ENCODE measurements at places on chromosomes 6 and 20.

DNA sequence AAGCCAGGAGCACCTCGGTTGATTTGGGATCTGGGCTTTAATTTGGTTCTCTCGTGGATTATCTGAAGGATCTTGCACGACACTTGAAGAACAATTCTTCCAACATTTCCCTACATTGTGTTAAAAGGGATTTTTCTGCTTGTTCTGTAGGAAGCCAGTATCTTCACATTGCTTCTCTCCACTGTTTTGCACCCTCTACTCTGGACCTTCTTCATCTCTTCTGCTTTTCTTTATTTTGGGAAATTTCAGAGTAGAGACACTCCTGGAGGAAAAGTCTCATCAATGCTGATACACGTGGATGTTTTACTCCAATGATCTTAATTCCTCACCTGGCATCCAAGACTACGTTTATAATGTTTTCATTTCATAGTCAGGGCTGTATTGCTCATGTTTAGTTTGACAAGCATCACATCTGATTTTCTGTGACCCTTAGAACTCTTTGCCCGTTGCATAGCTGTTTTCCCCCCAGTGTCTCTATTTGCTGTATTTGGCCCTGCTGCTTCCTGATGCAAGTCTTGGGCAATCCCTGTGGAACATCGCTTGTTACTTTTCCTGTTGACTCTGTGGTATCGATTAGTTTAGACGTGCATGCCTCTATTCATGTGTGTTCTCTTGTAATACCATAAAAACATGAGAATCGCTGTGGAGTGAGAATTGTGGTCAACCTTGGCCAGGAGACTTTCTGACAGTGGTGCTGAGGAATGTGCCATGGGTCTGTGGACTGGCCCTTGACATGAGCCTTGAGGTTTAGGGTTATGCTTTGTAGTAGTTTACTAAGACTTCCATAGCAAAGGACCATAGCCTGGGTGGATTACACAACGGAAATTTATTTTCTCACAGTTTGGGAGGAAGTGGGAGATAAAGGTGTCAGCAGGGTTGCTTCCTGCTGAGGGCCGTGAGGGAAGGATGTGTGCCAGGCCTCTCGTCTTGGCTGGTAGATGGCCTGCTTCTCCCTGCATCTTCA, 12.5 kb downstream of the PLCB1 start:
- DNase-seq, result no peak

GRCh38 chr6:136753624-136754023, 38.7 kb downstream of the MAP3K5 start:
- no peak for DNase-seq

DNA sequence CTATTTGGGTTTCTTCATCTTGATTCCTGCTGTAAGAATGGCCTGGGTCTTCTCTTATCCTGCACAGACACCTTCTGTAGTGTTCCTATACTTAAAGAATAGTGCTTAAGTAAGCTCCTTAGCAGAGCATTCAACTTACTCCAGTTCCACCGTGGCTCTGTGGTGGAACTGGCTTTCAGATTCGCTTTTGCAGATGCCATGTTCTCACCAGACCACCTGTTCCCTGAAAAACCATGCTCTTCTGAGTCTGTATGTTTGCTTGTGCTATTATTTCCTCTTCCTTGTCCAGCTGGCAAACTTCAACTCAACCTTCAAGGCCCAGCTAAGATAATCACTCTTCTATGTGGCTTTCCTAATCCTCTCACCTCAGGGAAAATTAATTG, 4.9 kb downstream of the ELMO2 start:
- no peak for DNase-seq

DNA sequence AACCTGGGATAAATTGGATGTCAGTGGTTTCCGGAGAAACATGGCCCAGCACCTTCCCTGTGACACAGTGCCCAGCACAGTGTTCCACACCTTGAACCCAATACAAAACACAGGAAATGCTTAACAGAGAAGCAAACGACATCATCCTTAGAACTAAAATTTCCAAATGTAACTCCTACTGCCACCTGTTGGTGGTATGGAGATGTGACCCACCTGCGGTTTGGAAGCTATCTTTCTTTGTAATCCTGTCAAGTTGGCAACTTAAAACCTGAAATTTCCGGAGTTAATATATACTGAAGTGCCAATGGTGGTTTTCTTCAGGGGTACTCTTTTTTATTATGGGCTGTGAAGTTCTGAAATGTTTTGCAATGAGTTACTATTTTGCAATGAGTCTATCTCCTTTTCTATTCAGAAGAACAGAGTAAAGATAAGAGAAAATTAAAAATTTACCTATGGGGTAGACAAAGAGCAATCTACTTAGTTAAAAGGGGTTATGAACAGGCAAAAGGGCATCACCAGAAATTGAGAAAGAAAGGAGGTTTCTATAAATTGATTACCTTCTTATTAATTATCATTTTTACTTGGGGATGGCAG, 658.8 kb downstream of the PTPRT start:
- peak; percentile 28 for DNase-seq

GRCh38 chr6:4021854-4022695, 56.9 kb downstream of the FAM217A start:
- DNase-seq, result peak; percentile 60

GRCh38 chr6:17032988-17033634, 68.7 kb upstream of the STMND1 start:
- no peak for DNase-seq

- no peak for DNase-seq
Observed at GRCh38 chr6:43879722-43880121, 109.7 kb downstream of the VEGFA start.

GRCh38 chr20:14422892-14423291, 85.5 kb upstream of the FLRT3 start:
- no peak for DNase-seq

- no peak for DNase-seq
Observed at GRCh38 chr20:4838526-4838925, 116.8 kb downstream of the PRND start.

Measured in NCI-H1417 (cell line).